Hematopoietic multipotent progenitor cell treated with erythropoietin and hydrocortisone succinate and interleukin-3 and kit ligand, for 17 days (in vitro differentiated cells): ENCODE measurements at places on chromosomes 16 and 17.

DNA sequence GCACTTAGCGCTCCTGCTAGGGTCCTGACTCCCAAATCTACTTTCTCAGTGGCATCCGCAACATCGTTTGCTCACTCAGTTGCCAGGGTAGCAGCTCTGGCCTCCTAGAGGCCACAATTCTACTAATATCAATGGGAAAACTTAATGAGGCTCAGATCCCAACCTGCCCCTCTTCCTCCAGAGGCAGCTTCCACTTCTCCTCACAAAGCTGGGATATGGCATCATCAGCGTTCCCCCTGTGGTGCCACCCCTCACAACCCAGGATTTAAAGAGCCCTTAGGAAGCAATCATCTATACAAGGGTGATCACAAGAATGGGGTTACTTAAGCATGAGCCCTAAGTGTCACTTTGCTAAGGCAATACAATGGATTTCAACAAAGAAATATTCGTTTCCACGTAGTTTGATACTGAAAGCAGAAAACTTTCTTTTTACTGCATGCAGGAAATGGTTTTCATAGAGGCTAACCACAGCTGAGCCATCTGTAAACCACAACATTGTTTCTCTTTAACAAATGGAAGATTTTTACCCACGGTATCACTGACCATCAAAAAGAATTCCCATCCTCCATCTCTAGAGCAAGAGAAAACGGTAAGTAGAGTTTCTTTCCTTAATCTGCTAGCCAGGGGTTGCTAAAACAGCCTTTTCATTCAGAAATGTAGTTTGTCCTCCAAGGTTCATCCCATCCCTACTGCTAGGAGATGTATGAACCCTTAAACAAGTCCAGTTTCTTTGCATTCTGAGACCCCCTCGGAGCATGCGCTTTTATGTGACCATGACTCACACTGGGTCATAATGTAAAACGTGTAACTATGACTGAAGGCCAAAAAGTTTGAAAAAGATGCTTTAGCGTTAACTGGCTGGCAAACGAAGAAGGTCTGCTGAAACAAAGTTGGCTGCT lies 68.3 kb upstream of the BCAR1 start:
- DNase-seq, result no peak

DNA sequence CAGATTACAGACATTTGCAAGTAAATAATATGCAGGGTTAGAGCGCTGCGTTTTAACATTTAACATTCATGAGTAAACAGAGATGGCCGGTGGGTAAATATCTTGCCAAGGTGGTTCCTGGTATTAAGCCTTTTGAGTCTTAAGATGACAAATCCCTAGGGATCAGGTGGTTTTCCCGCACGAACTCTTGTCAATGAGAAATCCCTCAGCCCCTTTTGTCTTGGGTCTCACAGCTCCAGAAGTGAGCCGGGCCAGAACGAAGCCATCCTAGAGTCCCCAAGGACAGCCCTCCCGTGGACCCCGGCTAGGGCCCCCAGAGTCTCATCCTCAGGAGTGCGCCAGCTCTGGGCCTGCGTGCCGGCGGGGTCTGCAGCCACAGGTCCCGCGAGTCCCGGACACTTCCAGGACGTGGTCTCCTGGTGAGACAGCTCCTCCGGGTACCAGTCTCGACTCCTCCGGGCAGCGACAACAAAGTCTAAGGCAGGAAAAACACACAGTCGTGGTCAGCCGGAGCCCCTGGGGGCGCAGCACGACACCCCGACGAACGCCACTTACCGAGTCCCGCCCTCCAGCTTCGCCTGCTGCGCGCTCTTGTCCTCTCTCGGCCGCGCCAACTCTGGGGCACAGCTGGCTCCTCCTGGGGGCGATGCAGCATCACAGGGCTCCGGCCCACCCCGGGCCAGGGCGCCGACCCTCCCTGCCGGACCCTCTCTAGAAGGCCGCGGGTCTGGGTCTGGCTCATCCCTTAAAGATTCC lies 13.3 kb downstream of the MIS12 start:
- DNase-seq, result no peak

DNA sequence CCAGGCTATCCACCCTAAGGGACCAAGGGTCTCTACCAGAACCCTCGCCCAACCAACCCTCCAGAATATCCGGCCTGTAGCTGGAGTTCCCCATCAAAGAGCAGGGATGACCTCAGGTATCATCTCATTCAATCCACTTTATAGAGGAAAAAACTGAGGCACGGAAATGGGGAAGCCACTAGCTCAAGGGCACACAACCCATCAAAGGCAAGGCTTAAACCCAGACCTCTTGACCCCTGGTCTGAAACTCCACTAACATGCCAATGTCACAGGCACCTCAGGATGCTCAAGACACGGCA lies 1.6 kb downstream of the TBC1D10B start:
- no peak for DNase-seq

DNA sequence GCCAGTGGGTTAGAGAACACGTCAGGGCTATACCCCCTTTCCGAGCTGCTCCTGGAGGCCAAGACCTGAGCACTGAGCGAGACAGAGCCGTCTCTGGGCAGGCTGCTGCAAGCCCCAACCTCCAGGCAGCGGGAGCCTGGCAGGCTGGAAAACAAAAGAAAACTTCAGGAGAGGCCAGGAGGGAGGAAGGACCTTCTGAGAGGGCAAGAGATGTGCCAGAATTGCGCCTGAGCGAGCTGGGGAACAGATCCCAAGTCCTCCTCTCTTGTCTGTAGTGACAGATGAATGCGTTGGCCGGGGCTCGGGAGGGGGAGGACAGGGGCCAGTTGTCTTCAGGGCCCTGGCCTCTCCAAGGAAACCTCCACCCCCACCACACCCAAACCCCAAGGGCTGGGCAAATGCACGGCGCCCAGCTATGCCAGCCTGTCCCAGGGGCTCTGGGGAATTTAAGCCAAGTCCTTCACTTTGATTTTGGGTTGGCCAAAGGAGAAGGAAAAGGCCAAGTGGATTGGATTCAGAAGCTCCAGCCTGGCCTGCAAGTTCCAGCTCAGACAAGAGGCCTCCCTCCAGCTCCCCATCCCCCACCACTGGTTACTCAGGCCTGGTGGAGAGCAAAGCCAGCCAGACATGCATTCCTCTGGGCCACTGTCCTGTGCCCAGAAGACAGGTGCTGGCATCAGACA lies 18.1 kb downstream of the SDK2 start:
- no peak for DNase-seq

- peak; percentile 49 for DNase-seq
These were observed 41.1 kb upstream of the KLHDC4 start for GRCh38 chr16:87806641-87807546.

DNA sequence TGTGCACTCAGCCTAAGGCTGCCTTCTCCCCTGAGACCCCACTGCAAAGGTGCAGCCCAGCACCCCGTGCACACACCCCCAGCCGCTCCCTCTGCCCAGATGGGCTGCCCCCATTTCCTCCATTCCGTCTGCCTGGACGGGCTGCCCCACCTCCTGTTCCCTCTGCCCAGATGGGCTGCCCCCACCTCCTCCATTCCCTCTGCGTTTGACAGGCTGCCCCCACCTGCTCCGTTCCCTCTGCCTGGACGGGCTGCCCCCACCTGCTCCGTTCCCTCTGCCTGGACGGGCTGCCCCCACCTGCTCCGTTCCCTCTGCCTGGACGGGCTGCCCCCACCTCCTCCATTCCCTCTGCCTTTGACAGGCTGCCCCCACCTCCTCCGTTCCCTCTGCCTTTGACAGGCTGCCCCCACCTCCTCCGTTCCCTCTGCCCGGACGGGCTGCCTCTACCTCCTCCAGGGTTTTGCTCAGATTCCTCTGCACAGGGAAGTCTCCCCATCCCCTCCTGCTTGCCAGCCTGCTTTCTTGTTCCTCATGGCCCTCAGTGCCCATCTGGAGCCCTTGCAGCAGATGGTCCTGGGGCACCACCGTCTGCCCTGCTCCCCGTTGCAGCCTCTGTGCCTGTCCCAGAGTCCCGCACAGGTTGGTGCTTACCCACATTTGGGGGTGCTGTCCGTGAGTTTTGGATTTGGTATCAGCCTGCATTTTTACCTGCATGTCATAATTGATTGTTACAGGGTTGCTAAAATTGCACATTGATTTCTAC lies 23.4 kb upstream of the IL17C start:
- no peak for DNase-seq

DNA sequence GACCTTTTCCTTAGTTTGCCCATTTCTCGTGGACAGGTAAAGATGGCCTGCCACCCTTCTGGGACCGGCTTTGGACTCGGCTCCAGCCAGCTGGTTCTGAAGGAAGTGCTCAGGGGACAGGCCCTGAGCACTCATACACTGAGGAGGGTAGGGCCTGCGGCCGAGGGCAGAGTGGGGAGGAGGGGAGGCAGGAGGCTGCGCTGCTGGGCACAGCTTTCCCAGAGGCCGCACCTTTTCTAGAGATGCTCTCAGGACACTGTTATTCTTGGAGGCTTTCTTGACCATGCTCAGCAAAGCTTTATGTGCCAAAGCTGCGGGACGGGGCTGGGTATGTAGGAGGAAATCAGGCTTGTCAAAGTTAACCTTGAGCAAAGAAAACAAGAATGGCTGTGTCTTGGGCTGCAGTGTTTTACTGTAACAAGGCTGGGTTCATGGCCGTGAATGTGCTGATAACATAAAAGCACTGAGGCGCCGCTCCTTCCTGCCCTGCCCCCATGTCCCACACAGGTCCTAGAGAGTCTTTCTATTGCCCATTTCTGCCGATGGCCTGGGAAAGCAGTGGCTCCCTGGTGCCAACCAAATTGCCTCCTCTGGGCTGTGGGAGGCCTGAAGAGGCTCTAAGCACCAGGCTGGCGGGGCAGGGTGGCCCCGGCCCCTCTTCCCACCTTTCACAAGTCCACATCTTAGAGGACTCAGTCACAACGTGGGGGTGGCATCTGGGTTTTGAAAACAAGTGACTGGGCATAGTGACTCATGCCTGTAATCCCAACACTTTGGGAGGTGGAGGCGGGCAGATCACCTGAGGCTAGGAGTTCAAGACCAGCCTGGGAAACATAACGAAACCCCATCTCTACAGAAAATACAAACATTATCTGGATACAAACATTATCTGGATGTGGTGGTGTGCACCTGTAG lies 22.3 kb upstream of the TIMP2 start:
- no peak for DNase-seq
